ENCODE measurements at places on chromosomes 13 and 19.

DNA sequence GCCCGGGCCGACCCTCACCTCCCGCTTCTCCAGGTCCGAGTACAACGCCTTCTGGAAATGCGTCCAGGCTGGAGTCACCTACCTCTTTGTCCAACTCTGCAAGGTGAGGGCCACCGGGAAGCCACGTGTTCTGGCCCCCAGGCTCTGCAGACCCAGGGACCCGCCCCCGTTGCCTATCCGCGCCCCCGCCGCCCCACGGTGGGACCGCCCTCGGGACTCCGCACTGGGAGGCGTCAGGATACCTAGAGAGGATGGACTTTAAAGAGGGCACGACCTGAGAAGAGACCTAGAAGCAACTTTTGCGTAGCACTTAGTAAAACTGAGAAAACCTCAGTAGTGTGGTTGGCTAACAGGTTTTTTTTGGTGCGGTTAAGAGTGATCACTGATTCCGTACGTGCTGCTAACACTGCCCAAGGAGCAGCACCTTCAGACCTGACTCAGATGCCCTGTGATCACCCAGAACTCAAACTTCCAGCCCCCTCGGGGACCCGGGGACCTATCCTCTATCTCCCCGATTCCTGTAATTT, 492 bp downstream of the TMEM147 start:
- DNase-seq = peak; percentile 10

- DNase-seq = no peak
Observed at GRCh38 chr13:24983094-24983493, 112.8 kb upstream of the PABPC3 start.

- DNase-seq = no peak
Observed at GRCh38 chr19:2227415-2228156, 8.5 kb downstream of the PLEKHJ1 start.

GRCh38 chr13:26962671-26963070, 202.1 kb upstream of the GPR12 start:
- DNase-seq = no peak

DNA sequence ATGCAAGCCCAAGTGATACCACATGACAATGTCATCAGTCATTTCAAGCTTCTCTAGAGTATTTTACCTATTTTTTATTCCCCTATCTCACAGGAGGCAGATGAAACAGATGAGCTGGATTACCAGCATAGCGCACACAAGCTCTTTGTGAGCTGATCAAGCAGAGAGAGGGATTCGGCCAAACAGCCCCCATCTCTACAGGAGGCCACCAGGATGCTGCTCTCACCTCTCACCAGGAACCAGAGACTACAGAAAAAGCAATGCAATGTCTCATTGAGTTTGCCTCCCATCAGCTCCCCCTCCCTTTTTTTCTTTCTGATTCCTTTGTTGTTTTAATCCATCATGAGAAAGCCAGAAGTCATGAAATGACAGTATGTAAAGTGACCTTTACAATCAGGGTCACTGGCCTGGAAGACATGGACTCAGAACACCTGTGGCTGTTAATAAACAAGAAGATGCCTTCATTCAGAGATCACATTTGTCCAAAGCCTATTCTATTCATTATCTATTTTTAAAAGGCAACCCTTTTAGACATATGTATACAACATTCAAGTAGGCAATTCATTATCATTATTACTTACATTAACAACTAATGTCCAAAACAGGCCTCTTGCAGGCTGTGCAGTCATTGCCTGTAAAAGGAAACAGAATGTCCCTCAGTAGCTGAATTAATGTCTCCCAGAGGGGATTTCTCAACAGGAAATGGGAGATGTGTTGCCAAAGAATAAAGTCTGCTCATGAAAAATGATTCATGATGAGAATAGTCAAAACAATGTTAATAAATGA, 656.6 kb downstream of the TBC1D4 start:
- no peak for DNase-seq

DNA sequence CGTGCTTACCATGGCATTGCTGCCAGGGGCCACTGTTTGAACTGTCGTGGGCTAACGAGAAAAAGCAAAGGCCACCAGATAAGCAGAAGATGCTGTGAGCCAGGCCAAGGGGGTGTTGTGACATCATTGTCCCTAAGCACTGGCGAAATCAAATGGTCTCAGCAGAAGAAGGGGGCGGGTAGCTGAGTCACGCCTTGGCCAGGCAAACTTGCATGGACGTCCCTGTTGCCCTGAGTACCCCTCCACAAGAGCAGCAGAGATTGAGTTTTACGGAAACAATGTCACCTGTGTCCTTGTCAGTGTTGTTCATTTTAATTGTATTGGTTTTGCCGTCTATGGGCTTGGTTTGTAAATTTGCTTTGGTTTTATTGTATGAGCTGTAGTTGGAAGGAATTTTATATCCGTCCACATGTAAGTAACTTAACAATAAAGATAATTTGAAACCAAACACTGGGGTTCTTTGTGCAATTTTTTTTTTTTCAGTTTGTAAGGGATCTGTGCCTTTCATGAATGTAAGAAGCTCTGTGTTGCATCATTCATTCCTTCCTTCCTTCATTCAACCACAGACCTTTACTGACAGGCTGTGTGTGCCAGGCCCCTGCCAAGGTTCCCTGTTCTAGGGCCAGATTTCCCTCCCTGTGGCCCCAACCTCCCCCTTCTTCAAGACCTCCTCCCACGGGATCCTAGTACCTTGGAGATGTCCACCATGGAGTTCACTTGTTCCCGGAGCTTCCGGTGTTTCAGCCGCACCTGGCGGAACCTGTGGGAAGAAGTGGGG, 12.3 kb downstream of the KCNN4 start:
- no peak for DNase-seq

DNA sequence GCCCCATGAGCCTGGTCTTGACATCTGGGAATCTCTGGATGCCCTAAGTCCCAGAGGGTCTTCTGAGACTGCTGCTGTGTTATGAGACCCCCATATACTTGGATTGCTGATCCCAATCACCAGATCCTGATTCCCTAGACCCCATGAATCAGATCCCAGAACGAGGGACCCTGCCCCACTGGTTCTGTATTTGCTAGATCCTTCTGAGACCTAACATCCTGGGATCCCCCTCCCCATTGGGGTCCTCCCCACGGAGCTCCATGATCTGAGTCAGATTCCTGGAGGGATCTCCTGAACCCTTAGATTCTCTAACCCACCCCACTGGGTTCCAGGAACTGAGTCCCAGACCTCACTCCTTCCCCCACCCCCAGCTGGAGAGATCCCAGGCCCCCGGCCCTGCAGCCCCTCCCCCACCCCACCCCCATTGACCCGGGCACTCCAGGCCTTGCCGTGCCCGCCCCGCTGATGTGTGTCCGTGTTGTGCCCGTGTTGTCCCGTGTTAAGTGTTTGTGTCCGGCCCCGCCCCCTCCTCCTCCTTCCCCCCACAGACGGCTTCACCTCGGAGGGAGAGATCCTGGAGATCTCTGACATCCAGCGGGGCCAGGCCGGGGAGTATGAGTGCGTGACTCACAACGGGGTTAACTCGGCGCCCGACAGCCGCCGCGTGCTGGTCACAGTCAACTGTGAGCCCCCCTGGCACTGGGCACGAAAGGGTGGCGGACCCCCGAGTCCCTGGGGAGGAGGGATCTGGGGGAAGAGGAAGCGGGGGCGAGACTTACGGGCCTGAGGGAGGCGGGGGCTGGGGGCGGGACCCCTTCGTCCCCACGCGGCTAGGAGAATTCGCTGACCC, 15.0 kb downstream of the IGLON5 start:
- DNase-seq = no peak

GRCh38 chr19:49231804-49232203, 74.2 kb downstream of the TRPM4 start:
- DNase-seq = no peak

GRCh38 chr19:8731428-8732169, 10.2 kb downstream of the OR2Z1 start:
- DNase-seq = no peak

GRCh38 chr13:74444864-74445479, 310.8 kb upstream of the KLF12 start:
- DNase-seq = no peak
